Stimulated activated naive CD4-positive, alpha-beta T cell (primary cell): ENCODE measurements at places on chromosomes 11 and 22.

GRCh38 chr22:20243537-20244249 is 24.4 kb downstream of the RTN4R start:
- DNase-seq, result peak; percentile 43

DNA sequence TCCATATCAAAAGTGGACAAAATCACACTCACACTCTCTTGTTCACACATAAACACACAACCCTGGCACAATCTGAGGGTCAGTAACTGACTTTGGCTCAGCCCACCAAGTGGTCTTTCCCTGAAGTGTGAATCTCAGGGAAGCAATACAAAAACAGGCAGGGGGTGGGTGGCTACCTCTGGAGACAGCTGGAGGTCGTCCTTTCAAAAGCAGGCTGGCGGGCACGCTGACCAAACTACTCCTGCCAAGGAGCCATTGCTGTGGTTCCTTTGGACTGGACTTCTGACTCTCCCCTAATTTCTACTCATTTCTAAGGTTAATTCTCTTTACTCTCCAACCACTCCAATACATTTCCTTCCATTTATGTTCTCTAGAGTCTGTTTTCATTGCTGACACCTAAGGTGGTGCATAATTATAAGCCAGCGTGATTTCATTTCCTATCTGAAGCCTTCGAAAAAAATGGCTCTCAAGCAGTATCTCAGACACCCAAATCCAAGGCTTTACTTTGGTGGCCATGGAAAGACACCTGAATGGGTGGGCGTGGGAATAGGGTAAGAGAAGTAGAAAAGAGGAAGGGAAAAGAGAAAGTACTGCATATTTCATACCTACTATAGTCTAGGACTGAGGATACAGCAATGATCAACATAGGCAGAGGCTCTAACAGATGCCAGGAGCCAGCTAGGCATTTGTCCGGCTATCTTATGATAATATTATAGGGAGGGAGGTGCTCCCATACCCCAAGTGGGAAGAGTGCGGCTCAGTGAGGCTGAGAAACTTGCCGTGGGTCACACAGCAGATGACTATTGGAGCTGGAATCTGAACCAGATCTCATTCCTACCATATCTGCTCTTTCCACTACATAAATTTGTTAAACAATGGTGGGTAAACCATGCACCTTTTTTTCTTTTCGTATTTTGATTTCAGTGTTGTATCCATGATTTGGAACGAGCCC is 22.0 kb downstream of the FZD4 start:
- no peak for DNase-seq

GRCh38 chr11:126104420-126104819 is 41.8 kb upstream of the CDON start:
- no peak for DNase-seq

- no peak for DNase-seq
Measured at GRCh38 chr22:42773167-42773566, 52.5 kb upstream of the A4GALT start.

DNA sequence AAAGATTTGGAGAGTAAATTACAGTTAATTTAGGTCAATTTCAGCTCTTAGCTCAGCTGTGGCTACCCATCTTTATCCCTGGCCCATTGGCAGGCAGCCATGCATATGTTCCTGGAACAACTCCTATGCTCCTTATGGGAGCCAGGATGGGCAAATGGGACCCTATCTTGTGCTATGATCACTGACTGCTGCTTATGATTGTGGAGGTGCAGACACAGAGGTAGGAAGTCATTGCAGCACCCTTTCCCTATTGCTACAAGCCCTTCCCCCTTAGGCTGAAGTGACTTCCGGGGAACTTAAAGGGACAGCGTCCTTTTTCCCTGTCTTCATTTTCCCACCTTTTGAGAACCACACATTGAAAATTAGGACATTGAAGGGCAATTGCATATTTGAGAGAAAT is 112.7 kb downstream of the FCHSD2 start:
- no peak for DNase-seq
